NCI-H2227 treated with DMSO at 0.1 percent for 48 hours (cell line): ENCODE measurements at places on chromosomes 2 and 18.

- no peak for DNase-seq
These were observed 98.6 kb downstream of the NOL10 start for GRCh38 chr2:10591207-10591606.

- no peak for DNase-seq
These were observed 149.7 kb downstream of the HNMT start for GRCh38 chr2:138113871-138114525.

DNA sequence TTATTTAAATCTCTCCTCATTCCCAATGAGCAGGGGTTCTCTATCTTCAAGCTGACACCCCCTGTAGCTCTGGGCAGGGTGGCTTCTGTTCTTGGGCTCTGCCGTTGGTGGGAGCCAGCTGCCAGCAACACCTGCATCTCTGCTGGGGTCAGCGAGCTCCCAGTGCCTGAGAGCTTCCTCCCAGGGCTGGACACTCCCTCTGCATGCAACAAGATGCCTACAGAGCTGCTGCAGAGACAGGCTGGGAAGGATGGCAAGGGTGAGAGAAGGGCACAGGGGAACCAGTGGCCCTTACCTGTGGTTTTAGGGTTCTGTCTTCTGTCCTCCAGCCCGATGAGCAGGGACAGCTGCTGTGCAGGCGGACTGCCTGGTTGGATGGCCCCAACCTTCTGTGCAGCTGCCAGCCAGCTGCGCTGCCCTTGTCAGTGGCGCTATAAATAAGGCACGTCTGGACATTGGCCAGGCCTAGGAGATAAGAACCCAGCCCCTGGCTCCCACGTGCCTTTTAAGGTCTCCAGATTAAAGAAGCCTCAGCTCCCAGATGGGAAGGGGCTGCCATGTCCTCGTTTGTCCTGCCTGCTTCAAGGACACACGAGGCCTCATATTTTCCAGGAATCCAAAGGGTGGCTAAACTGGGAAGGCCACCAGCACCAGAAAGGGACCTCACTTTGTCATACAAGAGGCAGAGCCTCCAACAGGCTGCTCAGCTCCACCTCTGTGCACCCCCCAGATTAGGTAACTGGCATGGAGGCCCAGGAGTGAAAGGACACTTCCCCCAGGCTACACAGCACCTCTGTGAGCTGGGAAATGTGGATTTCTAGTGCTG lies 39.5 kb upstream of the FHL2 start:
- DNase-seq: no peak

GRCh38 chr2:7844414-7844965 lies 837.4 kb upstream of the ID2 start:
- no peak for DNase-seq
